ENCODE measurements at places on chromosomes 2 and 18.

DNA sequence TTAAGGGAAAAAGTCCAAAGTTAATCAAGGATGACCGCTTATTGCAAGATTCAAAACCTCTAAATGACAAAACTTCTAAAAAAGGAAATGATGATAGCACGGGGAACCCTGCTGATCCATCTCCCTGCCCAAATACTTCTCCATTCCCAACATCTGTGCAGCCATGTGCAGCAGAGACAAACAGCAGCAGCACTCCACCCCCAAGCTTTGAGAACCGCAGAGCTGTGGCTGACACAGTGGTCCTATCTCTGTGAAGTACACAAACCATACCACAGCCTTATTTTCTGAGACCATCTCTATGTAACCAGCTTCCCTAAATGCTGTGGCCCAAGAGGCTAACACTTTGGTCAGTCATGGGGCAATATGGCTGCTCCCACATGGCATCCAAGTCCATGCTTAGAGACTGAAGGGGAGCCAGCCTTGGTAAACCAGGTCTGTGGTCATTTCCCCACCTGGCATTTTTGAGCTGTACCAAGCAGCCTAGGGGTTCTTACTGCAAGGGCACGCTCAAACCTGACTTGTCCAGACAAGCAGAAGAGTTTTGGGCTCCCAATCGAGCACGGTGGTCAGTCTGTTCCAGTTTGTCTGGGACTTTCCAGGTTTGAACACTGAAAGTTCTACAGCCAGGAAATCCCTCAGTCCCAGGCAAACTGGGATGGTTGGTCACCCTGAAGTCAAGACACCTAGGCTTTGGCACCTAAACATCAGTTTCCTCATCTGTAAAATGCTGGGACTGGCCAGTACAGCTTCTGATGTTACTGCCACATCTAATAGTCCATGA lies 17.1 kb upstream of the NFE2L2 start:
- no peak for DNase-seq

GRCh38 chr2:974054-974453 lies 23.4 kb downstream of the SNTG2 start:
- no peak for DNase-seq

DNA sequence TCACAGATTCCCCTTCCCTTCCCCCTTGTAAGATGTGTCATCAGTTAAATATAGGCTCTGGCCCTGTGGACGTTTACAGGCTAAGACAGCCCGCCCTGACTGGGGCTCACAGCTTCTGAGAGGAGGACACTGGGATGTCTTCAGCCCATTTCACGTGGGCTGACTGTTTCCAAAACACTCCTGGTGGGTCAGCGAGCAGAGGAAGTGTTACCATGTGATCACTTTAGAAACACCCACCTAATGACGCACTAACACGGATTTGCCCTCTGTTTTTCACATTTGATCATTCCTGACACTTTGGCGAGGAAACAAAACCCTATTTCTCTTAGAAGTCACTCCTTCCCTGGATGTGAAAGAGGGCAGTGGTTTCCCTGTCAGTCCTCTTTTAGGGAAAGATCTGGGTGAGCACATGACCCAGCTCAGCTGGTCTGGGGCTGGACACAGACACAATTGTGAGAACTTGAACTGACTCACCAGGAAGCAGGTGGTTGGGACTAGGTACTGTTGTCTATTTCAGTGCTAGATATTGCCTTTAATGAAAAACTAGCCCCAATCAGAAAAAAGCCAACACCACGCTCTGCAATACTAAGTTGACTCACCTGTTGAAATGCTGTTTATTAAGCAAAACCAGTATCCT lies 38.8 kb downstream of the BMP10 start:
- DNase-seq: no peak

DNA sequence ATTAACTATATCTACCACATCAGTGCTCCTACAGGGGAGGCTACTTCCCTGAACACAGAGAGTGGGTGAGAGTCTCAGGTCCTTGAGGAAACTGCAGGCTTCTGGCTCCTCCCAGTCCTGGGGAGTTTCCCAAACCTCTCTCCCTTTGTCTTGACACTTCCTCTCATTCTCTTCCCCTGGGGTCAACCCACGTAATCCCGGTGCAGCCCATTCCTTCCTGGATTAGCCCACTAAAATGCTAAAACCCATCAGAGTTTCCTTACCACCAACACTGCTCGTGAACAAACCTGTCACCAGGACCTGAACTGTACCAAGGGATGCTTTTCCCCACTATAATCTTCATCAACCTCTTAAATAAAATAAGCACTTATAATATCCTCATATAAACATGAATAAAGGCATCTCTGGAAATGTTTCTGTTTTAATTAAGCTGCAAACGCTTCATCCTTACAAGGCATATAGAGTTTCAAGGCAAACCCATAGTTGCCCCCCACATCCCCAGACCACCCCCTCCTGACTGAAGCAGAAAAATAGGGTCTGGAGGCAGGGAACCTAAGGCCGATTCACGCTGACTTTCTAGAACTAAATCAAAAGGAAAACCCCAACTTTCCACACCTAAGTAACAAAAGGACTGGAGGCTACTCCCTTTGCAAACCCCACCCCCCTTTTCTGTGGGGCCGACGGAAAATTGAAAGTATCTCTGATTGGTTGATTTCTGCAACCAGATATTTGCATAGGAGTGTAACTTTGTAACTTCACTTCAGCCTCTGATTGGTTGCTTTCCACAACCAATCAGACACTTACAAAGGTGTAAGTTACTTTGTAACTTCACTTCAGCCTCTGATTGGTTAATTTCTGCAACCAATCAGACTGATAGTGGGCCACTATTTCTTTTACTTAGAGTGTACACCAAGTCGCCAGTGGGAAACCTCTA lies 19.0 kb downstream of the TMSB10 start:
- DNase-seq: no peak

DNA sequence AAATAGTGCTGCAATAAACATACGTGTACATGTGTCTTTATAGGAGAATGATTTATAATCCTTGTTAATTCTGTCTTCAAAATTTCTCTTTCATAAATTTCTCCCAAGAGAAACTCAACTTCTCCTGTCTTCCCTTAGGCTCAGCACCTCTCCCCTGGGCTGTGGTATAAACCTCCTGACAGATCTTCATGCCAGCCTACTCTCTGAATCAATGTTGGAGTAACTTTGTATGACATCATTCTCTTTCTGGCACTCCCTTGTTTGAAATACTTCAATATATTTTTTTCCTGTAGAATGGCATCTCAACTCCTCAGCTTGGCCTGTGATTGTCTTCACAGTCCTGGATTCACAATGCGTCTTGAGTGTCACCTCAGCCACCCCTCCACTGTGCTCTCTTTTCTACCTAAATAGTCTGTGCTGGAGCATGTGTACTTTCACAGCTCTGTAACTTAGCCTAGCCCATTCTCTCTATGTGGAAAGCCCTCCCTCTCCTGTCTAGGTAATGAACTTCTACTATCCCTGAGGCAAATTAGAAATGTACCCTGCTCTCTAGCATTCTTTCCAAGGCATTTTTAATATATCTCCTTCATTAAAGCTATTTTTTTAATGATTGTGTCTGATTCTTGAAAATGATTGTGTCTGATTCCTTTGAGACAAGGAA lies 649.9 kb upstream of the FANCL start:
- DNase-seq: no peak

GRCh38 chr2:232532419-232532818 lies 6.5 kb downstream of the CHRND start:
- DNase-seq: no peak

GRCh38 chr2:186687807-186688211 lies 6.1 kb upstream of the FAM171B start:
- DNase-seq: no peak

- no peak for DNase-seq
Measured at GRCh38 chr2:231341100-231341499, 54.4 kb upstream of the B3GNT7 start.

DNA sequence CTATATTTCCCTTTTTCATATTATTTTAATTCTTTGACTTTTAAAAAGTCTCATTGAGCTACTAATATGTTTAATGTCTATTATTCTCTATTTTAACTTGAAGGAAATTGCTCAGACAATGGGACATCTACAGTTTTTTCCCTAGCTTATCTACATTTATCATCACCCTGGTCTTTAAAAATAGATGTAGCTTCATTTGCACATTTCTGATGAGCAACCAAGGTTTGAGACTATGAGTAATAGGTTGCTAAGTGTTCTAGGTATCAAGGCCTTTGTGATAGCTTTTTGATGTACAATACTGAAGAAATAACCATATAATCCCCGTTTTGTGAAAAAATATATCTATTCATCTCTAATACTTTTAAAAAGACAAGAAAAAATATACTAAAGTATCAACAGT lies 47.0 kb downstream of the STAT4 start:
- DNase-seq: no peak

DNA sequence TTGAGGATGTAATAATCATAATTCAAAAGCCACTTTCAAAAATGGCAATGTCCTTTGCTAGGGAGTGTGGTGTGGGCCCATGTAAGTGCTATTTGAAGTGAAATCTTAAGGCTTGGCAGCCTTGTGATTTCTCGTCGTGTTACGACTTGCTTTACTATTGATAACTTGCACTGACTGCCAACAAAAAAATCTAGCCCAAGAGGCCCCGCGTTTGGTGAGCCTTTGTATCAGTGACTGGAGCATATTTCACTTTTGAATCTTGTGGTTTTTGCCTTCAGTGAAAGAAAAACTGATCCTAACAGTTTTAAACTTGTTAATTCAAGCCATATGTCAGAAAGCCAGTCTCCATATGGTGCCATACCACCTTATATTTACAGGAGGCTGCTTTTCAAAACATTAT lies 248.0 kb downstream of the TMEM182 start:
- DNase-seq: no peak

DNA sequence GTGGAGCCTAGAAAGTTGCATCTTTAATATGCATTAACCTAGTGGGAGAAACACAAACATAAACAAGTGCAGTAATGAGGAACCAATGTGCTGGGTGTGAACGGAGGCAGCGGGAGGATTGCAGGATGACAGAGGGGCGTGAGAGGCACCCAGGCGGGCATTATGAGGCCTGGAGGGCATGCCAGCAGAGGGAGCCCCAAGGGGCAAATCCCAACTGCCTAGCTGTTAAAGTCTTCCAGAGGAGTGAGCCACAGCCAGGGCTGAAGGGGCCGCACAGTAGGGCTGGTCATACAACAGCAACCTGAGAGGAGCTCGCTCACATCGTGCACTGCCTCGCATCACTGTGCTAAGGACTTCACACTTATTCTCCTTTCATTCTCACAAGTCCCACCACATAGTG lies 13.3 kb upstream of the PRELID3A start:
- no peak for DNase-seq

- DNase-seq: no peak
Measured at GRCh38 chr18:52409727-52410126, 69.7 kb downstream of the DCC start.

GRCh38 chr2:8036366-8036765 lies 645.5 kb upstream of the ID2 start:
- DNase-seq: no peak

DNA sequence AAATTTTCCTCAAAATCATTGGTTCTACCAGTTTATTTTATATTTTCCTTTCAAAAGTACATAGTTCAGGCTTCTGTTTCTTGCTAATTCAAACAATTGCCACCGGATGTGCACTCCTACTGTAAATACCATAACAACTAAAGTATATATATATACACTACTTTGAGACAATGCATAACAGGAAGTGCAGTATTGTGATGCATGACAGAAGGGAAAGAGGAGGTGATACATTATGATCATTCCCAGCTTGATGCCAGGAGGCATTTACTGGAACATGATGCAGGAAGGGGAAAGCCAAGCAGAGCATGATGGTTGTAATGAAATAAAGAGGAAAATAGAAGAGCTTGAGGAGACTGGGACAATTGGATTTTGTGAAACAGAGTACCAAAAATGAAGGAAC lies 215.2 kb upstream of the NT5C1B start:
- no peak for DNase-seq

DNA sequence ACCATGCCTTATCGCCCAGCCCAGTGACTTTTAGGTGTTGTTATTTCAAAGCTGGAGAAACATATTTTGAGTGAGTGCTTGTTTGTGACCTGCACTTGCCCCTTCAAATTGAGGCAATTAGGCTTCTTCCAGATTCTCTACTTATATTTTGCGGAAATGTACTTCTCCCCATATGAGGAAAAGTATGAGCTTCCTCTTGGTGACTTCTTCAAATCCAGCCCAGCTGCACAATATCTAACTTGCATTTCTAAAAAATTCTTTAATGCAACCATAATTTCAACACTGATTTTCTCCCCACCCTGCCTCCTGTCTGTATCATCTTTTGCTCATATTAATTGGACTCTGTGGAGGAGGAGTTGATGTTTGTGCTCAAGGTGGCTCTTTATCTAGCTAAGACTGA lies 391.2 kb upstream of the POU3F3 start:
- no peak for DNase-seq

DNA sequence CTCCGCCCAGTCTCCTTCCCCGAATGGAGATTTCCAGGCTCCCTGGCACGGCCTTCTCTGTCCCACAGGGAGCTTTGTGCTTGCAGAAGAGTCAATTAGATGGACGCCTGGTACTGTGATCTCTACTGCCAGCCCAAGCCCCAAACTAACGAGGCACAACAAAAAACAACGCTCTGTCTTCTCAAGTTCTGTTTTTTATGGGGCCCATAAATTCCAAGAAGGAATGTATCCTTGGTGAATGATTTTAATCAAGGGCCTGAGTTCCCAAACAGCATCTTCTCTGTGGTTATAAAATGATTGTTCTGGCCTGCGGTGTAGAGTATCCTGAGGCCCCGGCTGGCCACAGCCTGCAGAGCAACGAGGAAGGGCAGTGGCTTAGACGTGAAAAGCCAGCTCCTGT lies 219.5 kb downstream of the CLIP4 start:
- no peak for DNase-seq
